ENCODE measurements at places on chromosomes 6 and 20. TPM values are rescaled to one million over a fixed set of nuclear protein-coding genes. Genes with fewer than 3 reads are reported as not detected.

GRCh38 chr6:19479551-19479950 is 357.6 kb upstream of the ID4 start:
- no peak overlapping the region for H3K27ac ChIP-seq
- peaks cover 6% of the 10 kb centered on the region for H3K36me3 ChIP-seq
- no peak overlapping the region for H3K4me3 ChIP-seq
- H3K4me1 ChIP-seq: peaks cover 12% of the 10 kb centered on the region
- no peaks in the 10 kb centered on the region for H3K27me3 ChIP-seq

GRCh38 chr6:158377860-158378259 is 65.6 kb downstream of the TULP4 start:
- peaks cover 18% of the 10 kb centered on the region for H3K4me1 ChIP-seq
- H3K4me3 ChIP-seq: no peak overlapping the region
- DNase-seq: no peak
- H3K27me3 ChIP-seq: no peaks in the 10 kb centered on the region
- H3K27ac ChIP-seq: peak overlapping the region; percentile 60

DNA sequence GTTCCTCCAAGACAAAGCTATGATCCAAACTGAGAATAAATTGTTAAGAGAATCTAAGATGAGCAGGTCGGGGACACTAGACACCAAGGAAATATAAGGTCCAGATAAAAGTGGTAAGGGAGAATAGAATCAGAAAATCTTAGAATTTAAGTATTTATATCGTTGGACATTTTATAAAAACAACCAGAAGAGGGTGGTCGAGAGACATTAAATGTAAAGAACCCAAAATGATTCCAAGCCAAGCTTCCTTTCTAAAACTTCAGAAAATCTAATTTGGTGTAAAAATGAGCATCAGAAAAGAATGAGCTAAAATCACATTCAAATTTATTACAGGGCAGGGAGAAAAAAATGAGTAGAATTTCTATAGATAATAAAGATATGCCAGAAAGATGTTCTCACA is 97.8 kb upstream of the OGFRL1 start:
- peaks cover 7% of the 10 kb centered on the region for H3K4me1 ChIP-seq
- H3K4me3 ChIP-seq: no peak overlapping the region
- no peaks in the 10 kb centered on the region for H3K36me3 ChIP-seq
- no peak for DNase-seq
- no peak overlapping the region for H3K27ac ChIP-seq

DNA sequence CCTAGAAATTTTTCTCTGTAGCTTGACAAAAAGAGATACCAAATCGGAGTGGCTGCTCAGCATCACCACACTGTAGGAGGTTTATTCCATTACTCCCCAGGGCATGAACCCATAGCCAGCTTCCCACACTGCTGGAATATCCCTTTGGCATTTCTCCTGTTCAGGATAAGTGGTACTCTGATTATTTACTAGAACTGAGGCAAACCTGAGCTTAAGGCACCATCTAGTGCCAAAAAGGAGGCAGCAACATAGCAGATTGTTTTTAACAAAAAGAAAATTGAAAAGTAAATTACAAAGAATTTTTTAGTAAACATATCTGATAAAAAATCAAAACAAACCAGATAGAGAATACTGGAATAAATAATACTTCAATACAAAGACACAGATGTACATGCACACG is 181.7 kb downstream of the WDR27 start:
- H3K27ac ChIP-seq: no peak overlapping the region
- H3K4me1 ChIP-seq: peaks cover 7% of the 10 kb centered on the region
- no peak for DNase-seq
- H3K36me3 ChIP-seq: peaks cover 9% of the 10 kb centered on the region
- no peak overlapping the region for H3K4me3 ChIP-seq
- H3K27me3 ChIP-seq: no peaks in the 10 kb centered on the region

GRCh38 chr6:56482525-56482924 is 160.2 kb downstream of the DST start:
- H3K36me3 ChIP-seq: peaks cover 44% of the 10 kb centered on the region
- no peak overlapping the region for H3K4me3 ChIP-seq
- H3K27me3 ChIP-seq: no peaks in the 10 kb centered on the region
- DNase-seq: no peak
- no peaks in the 10 kb centered on the region for H3K4me1 ChIP-seq

DNA sequence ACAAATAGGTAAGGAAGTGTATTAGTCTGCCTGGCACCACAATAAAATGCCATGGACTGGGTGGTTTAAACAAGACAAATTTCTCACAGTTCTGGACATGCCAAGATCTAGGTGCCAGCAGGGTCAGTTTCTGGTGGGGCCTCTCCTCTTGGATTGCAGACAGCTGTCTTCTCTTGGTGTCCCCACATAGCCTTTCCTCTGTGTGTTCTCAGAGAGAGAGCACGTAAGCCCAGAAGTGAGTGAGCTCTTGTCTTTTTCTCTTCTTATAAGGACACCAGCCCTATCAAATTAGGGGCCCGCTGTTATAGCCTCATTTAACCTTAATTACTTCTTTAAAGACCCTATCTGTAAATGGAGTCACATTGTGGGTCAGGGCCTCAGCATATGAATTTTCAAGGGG is 28.3 kb downstream of the SMPDL3A start:
- peaks cover 4% of the 10 kb centered on the region for H3K36me3 ChIP-seq
- no peaks in the 10 kb centered on the region for H3K27me3 ChIP-seq
- no peak overlapping the region for H3K4me3 ChIP-seq
- no peak overlapping the region for H3K27ac ChIP-seq

GRCh38 chr6:146911635-146912215 is 292.5 kb upstream of the STXBP5 start:
- H3K36me3 ChIP-seq: no peaks in the 10 kb centered on the region
- no peak overlapping the region for H3K4me3 ChIP-seq
- H3K27ac ChIP-seq: no peak overlapping the region
- no peak for DNase-seq
- no peaks in the 10 kb centered on the region for H3K27me3 ChIP-seq
- H3K4me1 ChIP-seq: peaks cover 56% of the 10 kb centered on the region

DNA sequence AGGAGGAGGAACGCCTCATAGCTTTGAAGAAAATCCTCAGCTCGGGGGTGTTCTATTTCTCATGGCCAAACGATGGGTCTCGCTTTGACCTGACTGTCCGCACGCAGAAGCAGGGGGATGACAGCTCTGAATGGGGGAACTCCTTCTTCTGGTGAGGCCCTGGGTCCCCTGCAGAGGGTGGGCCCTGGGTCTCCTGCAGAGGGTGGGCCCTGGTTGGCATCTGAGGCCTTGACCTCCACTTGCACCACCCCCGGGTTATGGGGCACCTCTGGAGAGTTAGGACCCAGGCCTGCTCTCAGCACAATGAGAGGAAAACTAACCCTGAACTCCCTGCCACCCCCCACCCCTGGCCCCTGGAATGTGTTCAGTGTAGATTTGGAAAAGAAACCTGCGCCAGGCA is 47.2 kb downstream of the SYNJ2 start:
- peaks cover 79% of the 10 kb centered on the region for H3K4me1 ChIP-seq
- H3K36me3 ChIP-seq: peaks cover 3% of the 10 kb centered on the region
- peak; percentile 54 for DNase-seq
- no peaks in the 10 kb centered on the region for H3K27me3 ChIP-seq
- no peak overlapping the region for H3K4me3 ChIP-seq

- H3K27me3 ChIP-seq: no peaks in the 10 kb centered on the region
- peak; percentile 72 for DNase-seq
- H3K4me3 ChIP-seq: no peak overlapping the region
- no peak overlapping the region for H3K27ac ChIP-seq
- H3K4me1 ChIP-seq: peaks cover 18% of the 10 kb centered on the region
- H3K36me3 ChIP-seq: no peaks in the 10 kb centered on the region
These were observed 93.1 kb downstream of the PRND start for GRCh38 chr20:4814696-4815252.

DNA sequence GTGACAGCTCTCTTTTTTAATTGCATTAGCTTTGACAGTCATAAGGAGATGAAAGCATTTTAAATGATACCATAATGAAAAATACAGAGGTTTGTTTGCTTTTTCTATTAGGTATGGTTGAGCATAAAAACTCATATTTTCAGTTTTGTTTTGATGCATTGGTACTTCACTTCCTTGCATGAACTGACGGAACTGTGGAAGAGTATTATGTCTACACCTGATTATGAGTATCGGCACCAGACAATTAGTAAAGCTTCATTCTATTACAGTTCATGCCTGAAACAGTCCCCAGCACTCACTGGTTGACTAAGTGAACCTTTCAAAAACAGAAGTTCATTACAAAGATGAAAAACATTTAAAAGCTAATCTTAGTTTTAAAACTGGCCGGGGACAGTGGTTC is 593.0 kb downstream of the GRIK2 start:
- no peak overlapping the region for H3K4me3 ChIP-seq
- DNase-seq: no peak
- no peaks in the 10 kb centered on the region for H3K36me3 ChIP-seq
- H3K27me3 ChIP-seq: no peaks in the 10 kb centered on the region
- H3K27ac ChIP-seq: no peak overlapping the region

GRCh38 chr6:120646101-120646500 is 688.2 kb downstream of the TBC1D32 start:
- H3K4me1 ChIP-seq: no peaks in the 10 kb centered on the region
- DNase-seq: no peak
- peaks cover 2% of the 10 kb centered on the region for H3K27me3 ChIP-seq
- no peaks in the 10 kb centered on the region for H3K36me3 ChIP-seq
- H3K4me3 ChIP-seq: no peak overlapping the region

GRCh38 chr6:23650676-23651075 is 475.3 kb upstream of the NRSN1 start:
- no peaks in the 10 kb centered on the region for H3K36me3 ChIP-seq
- H3K27ac ChIP-seq: no peak overlapping the region
- DNase-seq: no peak
- H3K27me3 ChIP-seq: no peaks in the 10 kb centered on the region

- H3K36me3 ChIP-seq: no peaks in the 10 kb centered on the region
- no peaks in the 10 kb centered on the region for H3K4me1 ChIP-seq
- no peak overlapping the region for H3K27ac ChIP-seq
- peaks cover 2% of the 10 kb centered on the region for H3K27me3 ChIP-seq
- H3K4me3 ChIP-seq: no peak overlapping the region
These were observed 617.4 kb upstream of the CDH4 start for GRCh38 chr20:60634491-60635172.

- H3K4me3 ChIP-seq: no peak overlapping the region
- H3K36me3 ChIP-seq: no peaks in the 10 kb centered on the region
- DNase-seq: no peak
- H3K27ac ChIP-seq: no peak overlapping the region
These were observed 41.9 kb upstream of the HBS1L start for GRCh38 chr6:135096403-135097130.

- DNase-seq: no peak
- peaks cover 13% of the 10 kb centered on the region for H3K4me1 ChIP-seq
- H3K27ac ChIP-seq: no peak overlapping the region
- H3K27me3 ChIP-seq: no peaks in the 10 kb centered on the region
- peaks cover 27% of the 10 kb centered on the region for H3K36me3 ChIP-seq
These were observed 81.9 kb downstream of the PHACTR2 start for GRCh38 chr6:143759666-143760065.

DNA sequence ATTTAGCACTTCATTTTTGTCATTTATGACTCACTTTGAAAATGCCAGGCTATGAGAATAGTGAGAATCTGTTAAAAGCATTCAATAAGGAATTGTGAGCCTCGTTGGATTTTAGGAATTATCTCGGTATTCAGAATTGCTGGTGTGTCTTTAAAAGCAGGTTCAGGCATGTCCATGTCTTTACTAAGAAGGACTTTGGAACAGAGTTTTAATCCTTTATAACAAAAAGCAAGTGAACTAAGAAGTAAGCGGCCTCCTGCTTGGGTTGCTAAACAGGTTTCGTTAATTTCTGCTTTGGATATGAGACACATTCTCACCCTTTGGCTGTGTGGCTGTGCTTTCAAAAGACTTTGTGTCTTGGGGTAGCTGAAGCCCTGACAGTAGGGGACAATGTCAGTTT is 74.9 kb downstream of the IGF2R start:
- no peaks in the 10 kb centered on the region for H3K27me3 ChIP-seq
- H3K4me1 ChIP-seq: peaks cover 45% of the 10 kb centered on the region
- peaks cover 44% of the 10 kb centered on the region for H3K36me3 ChIP-seq

- H3K27ac ChIP-seq: no peak overlapping the region
- peaks cover 47% of the 10 kb centered on the region for H3K27me3 ChIP-seq
- no peaks in the 10 kb centered on the region for H3K4me1 ChIP-seq
These were observed 14.1 kb downstream of the REM1 start for GRCh38 chr20:31489152-31489551.

- peaks cover 7% of the 10 kb centered on the region for H3K4me1 ChIP-seq
- no peaks in the 10 kb centered on the region for H3K36me3 ChIP-seq
These were observed 125.0 kb downstream of the C6orf118 start for GRCh38 chr6:165184192-165184979.

DNA sequence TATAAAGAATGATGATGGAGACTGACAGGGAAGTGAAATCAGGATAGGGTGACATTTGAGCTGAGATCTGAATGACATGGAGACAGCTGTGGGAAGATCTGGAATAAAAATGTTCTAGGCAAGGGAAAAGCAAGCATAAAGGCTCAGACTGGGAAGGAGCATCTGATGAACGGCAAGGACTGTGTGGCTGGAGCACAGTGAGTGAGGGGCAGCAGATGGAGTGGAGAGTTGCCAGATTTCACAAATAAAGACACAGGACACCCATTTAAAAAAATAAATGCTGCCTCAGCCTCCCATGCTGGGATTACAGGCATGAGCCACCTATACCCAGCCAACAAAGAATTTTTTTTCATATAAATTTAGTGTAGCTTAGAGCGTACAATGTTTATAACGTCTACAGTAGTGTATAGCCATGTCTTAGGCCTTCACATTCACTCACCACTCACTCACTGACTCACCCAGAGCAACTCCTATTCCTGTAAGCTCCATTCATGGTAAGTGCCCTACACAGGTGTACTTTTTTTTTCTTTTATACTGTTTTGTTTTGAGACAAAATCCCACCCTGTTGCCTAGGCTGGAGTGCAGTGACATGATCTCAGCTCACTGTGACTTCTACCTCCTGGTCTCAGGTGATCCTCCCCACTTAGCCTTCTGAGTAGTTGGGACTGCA is 2.4 kb upstream of the ZBTB24 start:
- no peak overlapping the region for H3K27ac ChIP-seq
- no peak overlapping the region for H3K4me3 ChIP-seq
- peaks cover 6% of the 10 kb centered on the region for H3K27me3 ChIP-seq
- peaks cover 8% of the 10 kb centered on the region for H3K36me3 ChIP-seq
- no peak for DNase-seq
- H3K4me1 ChIP-seq: peaks cover 25% of the 10 kb centered on the region

Gene TTK
- 3.7 TPM for total RNA-seq

Gene BEND3
- 3.9 TPM for total RNA-seq

Gene CDH4
- 1.1 TPM for total RNA-seq

Gene ARMH2
- not detected for total RNA-seq
